ENCODE measurements at places on chromosomes 11 and 22. TPM values are rescaled to one million over a fixed set of nuclear protein-coding genes. Genes with fewer than 3 reads are reported as not detected.

The OR52N4 gene
- 1.1 TPM for total RNA-seq

The BIRC3 gene
- total RNA-seq: 10.9 TPM

The GGTLC2 gene
- 2.8 TPM for total RNA-seq

The AGBL2 gene
- total RNA-seq: 40.6 TPM

The BIK gene
- 7.2 TPM for total RNA-seq

The PRODH gene
- total RNA-seq: 5.6 TPM

The GAL3ST3 gene
- 2.0 TPM for total RNA-seq

The LRRC10B gene
- total RNA-seq: 4.8 TPM

The OR6T1 gene
- not detected for total RNA-seq

The MRPL17 gene
- total RNA-seq: 21.0 TPM

The BIRC2 gene
- 73.1 TPM for total RNA-seq

The ACTN3 gene
- total RNA-seq: 1.7 TPM

The TAF6L gene
- 22.4 TPM for total RNA-seq

The IGLL1 gene
- total RNA-seq: 6.9 TPM

The EXT2 gene
- 71.2 TPM for total RNA-seq

The SLC25A45 gene
- 10.6 TPM for total RNA-seq

The TNNI2 gene
- total RNA-seq: not detected

The PHLDA2 gene
- total RNA-seq: 2.2 TPM

The MOV10L1 gene
- 48.4 TPM for total RNA-seq

The TTC28 gene
- 75.5 TPM for total RNA-seq

The CDC45 gene
- total RNA-seq: 43.7 TPM

The APOC3 gene
- total RNA-seq: 0.81 TPM

The CD81 gene
- total RNA-seq: 829 TPM

The LMNTD2 gene
- total RNA-seq: 59.9 TPM

The SLC22A25 gene
- total RNA-seq: not detected

The ACRV1 gene
- total RNA-seq: 35.4 TPM

The CCDC73 gene
- total RNA-seq: 6.6 TPM

The OR52H1 gene
- 1.9 TPM for total RNA-seq

The C11orf21 gene
- total RNA-seq: 0.47 TPM

The SPDYC gene
- 1.2 TPM for total RNA-seq

The KRTAP5-1 gene
- not detected for total RNA-seq

The ELF5 gene
- 0.63 TPM for total RNA-seq

The GAB2 gene
- total RNA-seq: 10.9 TPM

The SEC14L6 gene
- total RNA-seq: 17.0 TPM

The NLRP14 gene
- 2.4 TPM for total RNA-seq

The TTC9C gene
- 39.5 TPM for total RNA-seq

The H19 gene
- total RNA-seq: 158 TPM

The TOLLIP gene
- 197 TPM for total RNA-seq

The AP2A2 gene
- 82.0 TPM for total RNA-seq

The ART1 gene
- 0.79 TPM for total RNA-seq

The SPON1 gene
- total RNA-seq: 7.6 TPM

The LRRC55 gene
- total RNA-seq: 0.19 TPM

The MYRF gene
- 10.7 TPM for total RNA-seq

The SEC14L3 gene
- total RNA-seq: 0.24 TPM

The SLC25A18 gene
- 11.9 TPM for total RNA-seq

The INSC gene
- 2.2 TPM for total RNA-seq

The ARHGAP1 gene
- total RNA-seq: 68.9 TPM

The UPK3A gene
- not detected for total RNA-seq

The AMOTL1 gene
- 18.7 TPM for total RNA-seq

The TH gene
- 2.0 TPM for total RNA-seq

The LINC01488 gene
- not detected for total RNA-seq

The OTOG gene
- total RNA-seq: 2.9 TPM

The APOA4 gene
- not detected for total RNA-seq
